Activated CD8-positive, alpha-beta memory T cell treated with anti-CD3 and anti-CD28 coated beads for 48 hours (primary cell): ENCODE measurements at places on chromosomes 11 and 22.

DNA sequence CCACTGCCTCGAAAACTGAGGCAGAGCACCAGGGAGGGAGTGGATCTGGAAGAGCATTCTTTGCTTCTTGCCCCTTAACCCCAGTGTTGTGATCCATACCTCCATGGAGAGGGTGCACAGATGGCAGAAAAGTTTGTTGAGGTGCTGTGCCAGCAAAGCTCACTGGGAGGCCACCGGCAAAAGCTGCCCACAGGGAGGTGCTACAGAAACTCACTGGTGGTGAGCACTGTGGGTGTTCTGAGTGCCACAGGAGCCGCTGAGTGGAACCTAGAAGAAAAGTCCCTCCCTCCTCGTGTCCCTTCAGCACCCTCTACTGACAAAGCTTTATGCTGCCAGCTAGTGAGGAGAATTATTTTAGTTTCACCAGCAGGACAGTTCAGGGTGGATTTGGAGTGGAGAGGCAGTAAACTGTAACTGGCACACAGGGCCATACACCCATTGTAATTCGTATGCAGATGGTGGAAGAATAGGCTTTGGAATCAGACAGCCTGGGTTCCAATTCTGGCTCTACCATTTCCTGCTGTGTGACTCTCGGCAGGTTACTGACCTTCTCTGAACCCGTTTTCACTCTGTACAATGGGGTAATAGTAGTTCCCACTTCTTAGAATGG lies 84.6 kb downstream of the SWAP70 start:
- DNase-seq: peak; percentile 26

- DNase-seq: no peak
These were observed 2.5 kb upstream of the OR51B5 start for GRCh38 chr11:5345831-5346230.

GRCh38 chr11:34639545-34639944 lies 18.7 kb downstream of the EHF start:
- DNase-seq: no peak

GRCh38 chr11:134939905-134940304 lies 527.9 kb upstream of the B3GAT1 start:
- DNase-seq: no peak

- DNase-seq: no peak
These were observed 80.5 kb downstream of the MYO7A start for GRCh38 chr11:77208535-77208934.

- no peak for DNase-seq
These were observed 68.2 kb upstream of the CLTCL1 start for GRCh38 chr22:19359554-19360299.

DNA sequence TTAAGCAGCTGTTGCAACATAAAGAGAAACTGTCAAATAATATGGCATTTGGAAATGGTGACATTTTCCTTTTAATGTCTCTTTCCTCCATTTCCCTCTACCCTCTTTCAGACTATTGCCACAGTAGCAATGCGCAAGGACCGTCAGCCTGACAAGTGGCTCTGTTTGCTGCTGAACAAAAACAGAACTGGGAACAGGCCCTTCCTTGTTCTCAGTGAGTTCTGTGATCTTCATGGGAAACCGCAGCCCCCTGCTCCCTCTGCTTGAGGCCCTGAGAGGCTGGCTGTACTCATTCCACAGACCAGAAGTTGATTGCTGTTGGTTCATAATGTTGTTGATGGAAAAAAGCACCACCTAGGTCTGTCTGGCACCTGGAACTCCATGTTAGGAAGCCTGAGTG lies 559.7 kb downstream of the OPCML start:
- DNase-seq: no peak
